ENCODE measurements at places on chromosomes 16 and 17.
A peak's percentile ranks its signal among the peaks of the same experiment; 100 is the strongest.

- DNase-seq = no peak
These were observed 1.2 kb downstream of the ARHGAP44 start for GRCh38 chr17:12790249-12791106.

DNA sequence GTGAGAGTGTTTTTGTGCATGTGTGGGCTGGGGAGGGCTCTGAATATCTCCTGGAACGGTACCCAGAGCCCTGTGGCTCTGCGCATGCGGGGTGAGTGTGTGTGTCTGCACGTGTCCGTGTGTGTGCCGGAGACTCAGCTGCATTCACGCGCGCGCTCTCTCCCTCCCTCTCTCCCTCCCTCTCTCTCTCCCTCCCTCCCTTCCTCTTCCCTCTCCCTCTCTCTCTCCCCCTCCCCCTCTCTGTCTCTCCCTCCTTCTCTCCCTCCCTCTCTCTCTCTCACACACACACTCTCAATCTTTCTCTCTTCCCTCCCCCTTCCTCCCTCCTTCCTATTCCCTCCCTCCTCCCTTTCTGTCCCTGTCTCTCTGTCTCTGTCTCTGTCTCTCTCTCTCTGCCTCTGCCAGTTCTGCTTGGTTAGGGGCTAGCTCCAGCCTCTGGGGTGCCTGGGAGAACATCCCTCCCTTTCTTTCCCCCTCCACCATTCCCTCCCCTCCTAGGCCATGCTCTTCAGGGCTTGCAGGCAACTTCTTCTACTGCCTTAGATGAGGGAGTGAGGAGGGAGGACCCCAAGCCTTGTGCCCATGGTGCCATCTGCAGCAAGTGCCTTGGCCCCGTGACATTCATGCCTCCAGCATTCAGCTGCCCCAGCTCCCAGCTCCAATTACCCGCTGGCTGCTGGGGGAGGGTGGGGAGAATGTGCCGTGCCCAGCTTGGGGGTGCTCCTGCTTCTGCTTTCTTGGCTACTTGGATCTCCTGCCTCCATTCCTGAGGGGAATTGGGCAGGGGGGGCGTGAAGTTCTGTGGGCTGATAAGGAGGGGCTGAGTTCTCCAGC, 6.4 kb downstream of the THRA start:
- DNase-seq = peak; percentile 53

DNA sequence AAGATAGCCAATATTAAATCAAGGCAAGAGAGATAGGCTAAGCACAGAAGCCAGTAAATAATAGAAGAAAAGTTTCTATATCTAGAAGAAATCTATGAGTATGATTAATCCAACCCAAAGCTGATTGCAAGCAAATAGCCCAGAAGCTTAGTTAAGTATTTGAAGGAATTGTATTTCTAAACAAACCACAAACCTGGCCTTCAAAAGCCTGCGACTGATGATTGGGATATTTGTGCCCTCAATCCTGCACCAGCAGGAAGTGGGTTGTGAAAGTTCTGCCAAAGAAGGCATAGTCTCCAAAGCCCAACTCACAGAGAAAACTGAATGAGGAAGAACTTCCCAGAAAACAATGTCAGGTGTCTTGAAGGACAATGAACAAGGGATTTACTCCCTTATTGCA, 114.5 kb upstream of the C17orf78 start:
- no peak for DNase-seq

DNA sequence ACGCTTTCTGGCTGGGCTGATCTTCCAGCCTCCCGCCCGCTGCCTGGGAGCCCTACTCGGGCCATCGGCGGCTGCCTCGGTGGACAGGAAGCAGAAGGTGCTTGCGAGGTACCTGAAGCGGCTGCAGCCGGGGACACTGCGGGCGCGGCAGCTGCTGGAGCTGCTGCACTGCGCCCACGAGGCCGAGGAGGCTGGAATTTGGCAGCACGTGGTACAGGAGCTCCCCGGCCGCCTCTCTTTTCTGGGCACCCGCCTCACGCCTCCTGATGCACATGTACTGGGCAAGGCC, 30.7 kb downstream of the CIITA start:
- no peak for DNase-seq

DNA sequence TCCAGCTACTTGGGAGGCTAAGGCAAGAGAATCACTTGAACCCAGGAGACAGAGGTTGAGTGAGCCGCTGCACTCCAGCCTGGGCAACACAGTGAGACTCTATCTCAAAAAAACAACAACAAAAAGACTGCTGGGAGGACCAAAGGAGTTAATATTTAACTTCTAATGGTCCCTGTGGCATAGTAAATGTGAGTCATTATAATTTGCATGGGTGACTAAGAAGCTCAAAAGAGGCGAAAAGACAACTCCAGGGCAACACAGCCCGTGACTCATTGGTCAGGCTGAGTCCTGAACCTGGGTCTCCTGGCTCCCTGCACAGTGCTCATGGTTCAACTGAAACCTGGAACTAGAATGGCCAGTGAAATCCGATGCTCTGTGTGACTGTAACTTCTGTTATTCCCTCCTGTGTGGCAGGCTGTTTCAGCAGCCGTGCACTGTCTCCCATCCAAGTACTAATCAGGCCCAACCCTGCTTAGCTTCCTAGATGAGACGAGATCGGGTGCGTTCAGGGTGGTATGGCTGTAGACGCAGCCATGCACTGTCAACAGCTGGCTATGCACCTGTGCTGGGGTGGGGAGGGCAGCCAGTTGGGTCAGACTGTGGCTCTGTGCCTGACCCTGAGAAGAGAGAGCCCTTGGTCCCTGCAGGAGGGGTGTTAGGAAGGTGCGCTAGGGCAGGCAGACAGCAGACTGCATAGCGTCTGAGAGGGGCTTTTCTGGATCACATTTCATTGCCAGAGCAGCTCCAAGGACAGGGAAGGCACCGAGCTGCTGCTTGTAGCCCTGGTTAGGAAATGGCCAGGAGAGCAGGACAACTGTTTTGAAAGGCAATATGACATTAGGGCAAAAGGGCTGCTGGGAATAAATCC, 14.5 kb upstream of the GPRC5C start:
- no peak for DNase-seq

GRCh38 chr16:69924777-69925191, 26.4 kb upstream of the CLEC18A start:
- no peak for DNase-seq

DNA sequence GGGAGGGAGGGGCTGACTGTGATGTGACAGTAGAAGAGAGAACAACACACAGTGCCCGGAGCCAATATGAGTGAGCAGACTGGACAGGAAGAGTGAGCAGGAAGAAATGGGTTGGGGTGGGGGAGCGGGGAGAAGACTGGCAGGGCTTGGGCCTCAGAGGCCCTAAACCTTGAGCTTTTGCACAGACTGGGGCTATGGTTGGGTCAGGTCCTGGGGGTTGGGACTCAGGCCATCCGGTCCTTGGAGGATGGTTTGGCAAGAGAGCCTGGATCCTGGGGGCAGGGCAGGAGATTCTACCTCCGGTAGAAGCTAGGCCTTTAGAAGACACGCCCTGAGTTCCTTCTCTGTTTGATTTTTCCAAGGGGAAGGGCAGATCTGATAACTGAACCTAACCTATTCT, 1.1 kb downstream of the CAMTA2 start:
- no peak for DNase-seq

- no peak for DNase-seq
These were observed 17.9 kb downstream of the CASKIN1 start for GRCh38 chr16:2178321-2179106.

- DNase-seq = no peak
These were observed 27.7 kb downstream of the SRL start for GRCh38 chr16:4214215-4214621.

- DNase-seq = no peak
These were observed 202.4 kb downstream of the IRF8 start for GRCh38 chr16:86101137-86101896.

DNA sequence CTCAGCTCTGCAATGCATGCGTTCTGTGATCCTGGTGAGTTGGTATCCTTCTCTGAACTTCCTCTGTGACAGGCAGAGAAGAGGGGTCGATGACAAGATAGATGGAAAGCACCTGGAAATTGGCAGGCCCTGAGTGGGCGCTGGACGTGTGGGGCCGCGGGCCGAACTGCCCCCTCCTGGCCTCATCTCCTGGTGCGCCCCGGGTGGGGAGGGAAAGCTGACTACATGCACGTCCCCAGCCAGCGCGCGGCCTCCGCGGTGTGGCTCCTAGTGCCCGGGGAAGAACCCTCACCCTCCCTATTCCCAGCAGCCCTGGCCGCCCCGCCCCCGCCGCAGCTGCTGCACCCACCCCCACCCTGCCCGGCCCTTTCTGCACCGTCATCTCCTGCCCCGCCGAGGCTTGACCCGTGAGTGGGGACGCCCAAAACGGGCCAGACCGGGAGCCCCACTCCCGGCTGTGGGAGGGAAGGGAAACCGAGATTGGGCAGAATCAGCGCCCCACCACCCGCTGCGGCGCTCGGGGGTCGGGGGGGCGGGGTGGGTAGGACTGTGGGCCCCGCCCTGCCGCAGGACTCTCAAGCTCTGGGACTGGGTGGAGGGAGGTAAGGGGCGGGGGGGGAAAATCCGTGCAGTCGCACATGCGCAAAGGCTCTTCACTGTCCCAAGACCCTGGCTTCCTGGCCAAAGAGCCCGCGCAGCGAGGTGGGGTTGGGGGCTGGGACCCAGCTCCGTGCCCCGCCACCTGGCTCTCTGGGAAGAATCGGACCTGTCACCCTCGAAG, at the start of gene NOL3:
NOL3 (plus strand) TSS at position 371 of the 781 bp plus-strand sequence.
- no peak for DNase-seq

DNA sequence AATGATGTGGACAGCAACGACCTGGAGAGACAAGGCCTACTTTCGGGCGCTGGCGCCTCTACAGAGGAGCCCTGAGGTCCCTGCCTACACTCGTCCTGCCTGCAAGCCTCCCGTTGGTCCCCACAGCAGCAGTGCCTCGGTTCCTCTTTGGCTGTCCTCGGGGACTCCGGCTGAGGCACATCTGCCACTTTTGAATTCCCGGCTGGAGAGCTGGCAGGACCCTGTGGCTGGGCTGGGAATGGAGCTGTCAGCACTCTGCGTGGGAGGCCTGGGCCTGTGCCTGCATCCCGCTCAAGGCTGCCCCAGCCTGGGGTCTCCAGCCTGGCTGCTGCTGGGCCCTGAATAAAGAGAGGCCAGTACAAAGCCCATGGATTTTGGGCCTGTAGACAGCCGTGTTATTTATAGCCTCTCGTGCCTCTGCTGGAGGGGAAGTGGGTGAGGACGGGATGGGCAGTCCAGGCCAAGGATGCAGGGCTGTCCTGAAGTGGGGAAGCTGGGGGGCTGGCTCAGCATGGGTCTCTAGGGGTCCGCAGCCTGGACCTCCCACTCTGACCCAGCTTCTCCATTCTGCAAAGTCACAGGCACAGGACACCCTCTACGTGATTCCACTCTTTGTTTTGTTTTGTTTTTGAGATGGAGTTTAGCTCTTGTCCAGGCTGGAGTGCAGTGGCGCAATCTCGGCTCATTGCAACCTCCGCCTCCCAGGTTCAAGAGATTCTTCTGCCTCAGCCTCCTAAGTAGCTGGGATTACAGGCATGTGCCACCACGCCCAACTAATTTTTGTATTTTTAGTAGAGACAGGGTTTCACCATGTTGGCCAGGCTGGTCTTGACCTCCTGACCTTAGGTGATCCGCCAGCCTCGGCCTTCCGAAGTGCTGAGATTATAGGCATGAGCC, 10.6 kb upstream of the SPNS2 start:
- no peak for DNase-seq

GRCh38 chr17:43308999-43309398, 75.2 kb upstream of the RNU2-1 start:
- no peak for DNase-seq

DNA sequence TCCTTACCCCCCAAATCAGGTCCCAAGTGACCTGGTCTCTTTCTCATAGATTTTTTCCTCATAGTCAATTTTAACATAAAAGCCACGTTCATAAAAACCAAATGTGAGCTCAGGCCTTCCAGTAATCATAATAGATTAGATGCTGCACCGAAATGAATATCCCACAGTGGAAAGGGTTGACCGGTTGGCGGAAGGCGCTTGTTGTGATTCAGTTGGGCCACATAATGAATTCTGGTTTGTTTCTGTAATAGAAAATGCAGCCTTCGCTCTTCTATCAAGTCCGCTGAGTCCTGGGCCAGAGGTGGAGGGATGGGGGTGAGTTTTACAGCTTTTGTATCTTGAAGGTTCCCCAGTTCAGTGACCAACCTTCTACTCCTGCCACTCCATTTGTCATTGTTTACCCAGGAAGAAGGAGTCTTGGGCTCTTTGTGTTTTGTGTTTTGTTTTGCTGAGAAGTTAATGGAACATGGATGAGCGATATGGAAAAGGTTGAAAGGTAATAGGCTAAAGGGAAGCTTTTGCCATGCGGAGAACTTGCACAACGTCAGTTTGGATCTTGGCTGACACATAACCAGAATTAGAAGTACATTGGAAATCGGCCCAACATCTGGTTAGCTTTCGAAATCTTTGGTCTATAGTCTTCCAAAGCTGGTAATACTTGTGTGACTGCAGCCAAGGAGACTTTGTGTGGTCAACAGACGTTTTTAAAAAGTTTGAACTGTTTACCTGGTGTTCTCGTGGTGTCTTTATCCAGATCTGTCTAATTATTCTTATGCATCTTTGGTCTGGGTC, 89.5 kb downstream of the CLEC16A start:
- no peak for DNase-seq

DNA sequence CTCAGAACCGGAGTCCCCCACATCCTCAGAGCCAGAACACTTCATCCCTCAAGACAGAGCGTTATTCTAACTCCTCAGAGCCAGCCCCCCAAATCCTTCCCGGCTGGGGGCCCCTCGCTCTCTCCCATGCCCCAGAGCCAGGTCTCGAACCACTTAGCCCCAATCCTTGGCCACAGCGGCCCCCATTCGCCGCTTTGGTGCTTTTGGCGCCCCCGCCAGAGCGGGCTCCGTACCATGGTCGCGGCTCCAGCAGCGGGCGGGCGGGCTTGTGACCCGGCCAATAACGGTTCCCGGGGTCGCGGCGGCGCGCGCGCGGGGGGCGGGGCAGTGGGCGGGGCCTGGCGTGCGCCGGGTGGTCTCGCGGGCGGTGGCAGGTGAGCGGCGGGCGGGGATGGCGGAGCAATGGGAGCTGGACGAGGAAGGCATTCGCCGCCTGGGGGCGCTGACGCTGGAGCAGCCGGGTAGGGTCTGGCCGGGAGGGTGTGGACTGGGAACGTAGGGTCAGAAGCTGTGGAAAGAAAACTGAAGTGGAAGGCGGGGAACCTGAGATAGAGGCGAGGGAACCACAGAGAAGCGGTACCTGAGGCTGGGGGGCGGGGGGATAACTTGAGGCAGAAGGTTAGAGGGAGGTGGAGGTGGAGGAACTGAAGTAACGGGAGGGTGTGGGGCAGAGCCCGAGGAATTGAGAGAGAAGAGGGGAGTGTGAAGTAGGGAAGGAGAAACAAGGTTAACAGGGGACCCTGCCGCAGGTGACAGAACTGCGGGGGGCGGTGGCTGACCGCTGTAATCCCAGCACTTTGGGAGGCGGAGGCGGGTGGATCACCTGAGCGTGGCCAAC, at the start of the genes KCTD19 and LRRC36:
KCTD19 (minus strand) TSS at position 270 of the 838 bp plus-strand sequence; CDS start at position 236, 34 bp downstream.
LRRC36 (plus strand) TSS at position 344 of the 838 bp plus-strand sequence; CDS start at position 392, 48 bp downstream.
- peak; percentile 39 for DNase-seq

DNA sequence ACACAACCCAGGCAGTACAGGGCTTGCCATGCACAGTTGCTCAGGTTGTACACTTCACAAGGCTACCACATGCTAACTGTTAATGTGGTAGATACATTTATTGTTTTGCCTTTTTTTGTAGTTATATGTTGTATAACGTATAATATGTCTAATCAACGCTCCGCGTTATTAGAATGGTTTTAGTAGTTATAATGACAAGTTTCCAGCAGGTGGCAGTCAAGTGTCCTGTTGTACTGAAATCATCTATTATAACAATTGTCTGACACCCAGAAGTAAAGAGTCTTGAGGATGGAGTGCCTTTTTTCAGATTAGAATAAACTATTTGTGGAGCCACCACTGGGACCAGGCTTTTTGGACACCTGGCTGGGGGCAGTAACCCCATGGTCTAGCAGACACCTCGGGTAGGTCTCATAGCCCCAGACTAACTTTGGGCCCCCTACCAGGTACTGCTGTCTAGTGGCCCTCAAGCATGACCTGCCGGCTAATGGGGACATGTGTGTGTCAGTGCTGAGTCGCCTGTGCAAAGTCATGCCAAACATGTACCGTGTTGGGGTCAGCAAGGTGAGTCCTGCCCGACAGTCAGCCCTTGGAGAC, 32.8 kb downstream of the MYO15A start:
- DNase-seq = peak; percentile 37
